ENCODE measurements at places on chromosomes 11 and 22. TPM values are rescaled to one million over a fixed set of nuclear protein-coding genes. Genes with fewer than 3 reads are reported as not detected.

OR9G1 gene
- total RNA-seq: not detected

MISFA gene
- 1.8 TPM for total RNA-seq

RIBC2 gene
- 2.6 TPM for total RNA-seq

CCDC117 gene
- 12.2 TPM for total RNA-seq

P2RX6 gene
- 0.70 TPM for total RNA-seq

UEVLD gene
- 27.1 TPM for total RNA-seq

Measured in A549 treated with RU486 at 1 μM for 4 hours (cell line).